ENCODE measurements at places on chromosomes 3 and 15.

DNA sequence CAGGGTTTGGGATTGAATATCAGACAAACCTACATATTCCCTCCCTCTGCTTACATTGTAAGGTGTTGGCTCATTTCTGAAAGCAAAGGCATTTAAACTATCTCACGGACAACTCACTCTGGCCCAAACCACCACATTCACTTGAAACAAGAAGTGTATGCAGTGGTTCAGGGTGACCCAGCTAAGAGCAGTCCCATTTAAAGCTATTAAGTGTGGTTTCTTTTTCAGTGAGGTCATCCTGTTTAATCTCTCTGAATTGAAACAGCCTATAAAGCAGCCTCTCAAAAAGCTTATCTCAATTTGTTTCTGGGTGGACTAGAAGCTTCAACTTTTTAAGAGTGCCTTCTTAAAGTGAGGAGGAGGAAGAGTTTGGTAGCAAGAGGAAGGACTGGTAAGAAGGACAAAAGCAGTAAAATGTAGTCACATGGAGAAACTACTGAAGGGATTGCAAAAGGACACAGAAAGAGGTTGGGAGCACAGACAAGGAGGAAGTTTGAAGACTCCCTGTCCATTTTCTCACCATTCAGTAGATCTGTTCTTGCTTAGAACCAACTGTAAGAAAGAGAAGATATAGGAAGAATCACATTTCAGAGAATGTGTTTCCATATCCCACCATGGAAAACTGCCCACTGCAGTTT is 151.6 kb downstream of the TMCO5A start:
- peak; percentile 73 for DNase-seq

GRCh38 chr3:123080864-123081562 is 14.2 kb downstream of the PDIA5 start:
- DNase-seq, result no peak

DNA sequence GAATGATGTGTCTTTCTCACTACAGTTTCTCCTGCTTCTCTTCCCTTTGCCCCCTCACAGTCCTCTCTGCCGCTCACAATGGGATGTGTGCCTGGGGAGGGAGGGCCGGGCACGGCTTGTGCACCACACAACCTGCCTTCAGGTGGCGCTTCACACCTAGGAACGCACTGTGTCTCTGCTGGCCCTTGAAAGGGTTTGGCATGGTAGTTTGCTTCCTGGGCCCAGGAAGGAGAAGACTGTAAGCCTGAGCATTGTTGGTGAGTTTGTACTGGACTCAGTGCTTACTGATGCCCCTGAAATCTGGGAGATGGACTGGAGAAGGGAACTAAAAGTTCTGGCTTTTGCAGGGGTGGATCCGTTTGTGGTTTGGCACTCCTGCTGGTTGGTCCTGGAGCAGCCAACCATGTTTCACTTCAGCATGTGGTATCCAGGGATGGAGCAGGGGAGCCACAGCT is 9.2 kb downstream of the ALPK3 start:
- DNase-seq, result peak; percentile 24

DNA sequence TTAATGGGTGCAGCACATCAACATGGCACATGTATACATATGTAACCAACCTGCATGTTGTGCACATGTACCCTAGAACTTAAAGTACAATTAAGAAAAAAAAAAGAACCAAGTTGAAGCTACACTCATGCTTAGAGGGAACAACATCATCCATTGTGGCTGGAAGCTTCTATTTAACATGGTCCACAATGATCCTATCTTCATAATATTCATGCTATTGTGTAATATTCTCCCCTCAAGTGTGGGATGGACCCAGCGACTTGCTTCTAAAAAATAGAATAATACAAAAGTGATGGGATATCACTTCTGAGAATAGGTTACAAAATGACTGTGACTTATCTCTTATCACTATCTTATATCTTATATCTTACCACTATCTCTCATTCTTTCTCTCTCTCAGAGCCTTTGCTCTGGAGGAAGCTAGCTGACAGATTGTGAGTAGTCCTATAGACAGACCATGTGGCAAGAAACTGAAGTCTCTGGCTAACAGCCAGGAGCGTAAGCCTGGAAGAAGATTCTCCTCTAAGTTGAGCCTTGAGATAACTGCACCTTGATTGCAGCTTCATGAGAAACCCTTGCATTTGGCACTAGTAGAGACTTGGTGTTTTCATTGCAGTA is 198.5 kb upstream of the MRPL3 start:
- no peak for DNase-seq

- DNase-seq, result no peak
These were observed 118.2 kb upstream of the PROK2 start for GRCh38 chr3:71903112-71903495.

All from astrocyte of the spinal cord (primary cell).